A549 treated with Hydrocortisone at 1 μM for 4 hours (cell line): ENCODE measurements at places on chromosomes 7 and 10. TPM values are rescaled to one million over a fixed set of nuclear protein-coding genes. Genes with fewer than 3 reads are reported as not detected.

Gene RADIL
- total RNA-seq = 1.1 to 2.7 TPM (median 2.0 TPM) in 5 replicates

Gene SIRT1
- total RNA-seq = 16.4 to 22.5 TPM (median 17.3 TPM) in 5 replicates

Gene HOXA3
- total RNA-seq = 3.7 to 6.1 TPM (median 5.6 TPM) in 5 replicates

Gene WEE2
- not detected in 5 replicates for total RNA-seq

Gene SMKR1
- total RNA-seq = 7.0 to 11.1 TPM (median 10.4 TPM) in 5 replicates

Gene UNC5B
- 2.5 to 3.3 TPM (median 3.1 TPM) in 5 replicates for total RNA-seq

Gene SRGN
- 91.0 to 135 TPM (median 98.2 TPM) in 5 replicates for total RNA-seq

Gene CLDN3
- 1.6 to 3.8 TPM (median 3.4 TPM) in 5 replicates for total RNA-seq

Gene MMP21
- 0.05 TPM in 1 of 5 replicates, not detected in the others for total RNA-seq

Gene RBM17
- total RNA-seq = 102 to 116 TPM (median 113 TPM) in 5 replicates

Gene ABCB4
- not detected in 5 replicates for total RNA-seq

Gene SLC18A2
- total RNA-seq = 0.02 to 0.03 TPM (median 0.03 TPM) in 3 of 5 replicates, not detected in the others

Gene MDFIC
- total RNA-seq = 14.9 to 23.1 TPM (median 18.5 TPM) in 5 replicates

Gene CYP2C19
- not detected in 5 replicates for total RNA-seq

Gene CHN2
- 0.07 to 0.56 TPM (median 0.14 TPM) in 5 replicates for total RNA-seq

Gene WASHC2C
- total RNA-seq = 17.1 to 24.2 TPM (median 18.3 TPM) in 5 replicates

Gene PLCE1
- 5.8 to 8.5 TPM (median 7.7 TPM) in 5 replicates for total RNA-seq

Gene LDB3
- total RNA-seq = 0.06 to 0.20 TPM (median 0.12 TPM) in 5 replicates

Gene PDE1C
- total RNA-seq = 2.5 to 3.8 TPM (median 3.0 TPM) in 5 replicates

Gene BNIP3
- total RNA-seq = 43.7 to 47.1 TPM (median 44.9 TPM) in 5 replicates

Gene METTL27
- 8.2 to 12.9 TPM (median 9.9 TPM) in 5 replicates for total RNA-seq

Gene TBATA
- not detected in 5 replicates for total RNA-seq

Gene GJD4
- not detected in 5 replicates for total RNA-seq

Gene TMEM236
- total RNA-seq = 0.03 to 0.06 TPM (median 0.05 TPM) in 5 replicates

Gene UCN3
- total RNA-seq = not detected in 5 replicates

Gene TUBB8
- total RNA-seq = 0.06 to 0.22 TPM (median 0.15 TPM) in 3 of 5 replicates, not detected in the others

Gene PRKAR1B
- total RNA-seq = 29.1 to 32.2 TPM (median 31.6 TPM) in 5 replicates
